ENCODE measurements at places on chromosomes 16 and 17.
A peak's percentile ranks its signal among the peaks of the same experiment; 100 is the strongest.

GRCh38 chr17:2210726-2211125, 92.9 kb downstream of the SMG6 start:
- no peak for DNase-seq

DNA sequence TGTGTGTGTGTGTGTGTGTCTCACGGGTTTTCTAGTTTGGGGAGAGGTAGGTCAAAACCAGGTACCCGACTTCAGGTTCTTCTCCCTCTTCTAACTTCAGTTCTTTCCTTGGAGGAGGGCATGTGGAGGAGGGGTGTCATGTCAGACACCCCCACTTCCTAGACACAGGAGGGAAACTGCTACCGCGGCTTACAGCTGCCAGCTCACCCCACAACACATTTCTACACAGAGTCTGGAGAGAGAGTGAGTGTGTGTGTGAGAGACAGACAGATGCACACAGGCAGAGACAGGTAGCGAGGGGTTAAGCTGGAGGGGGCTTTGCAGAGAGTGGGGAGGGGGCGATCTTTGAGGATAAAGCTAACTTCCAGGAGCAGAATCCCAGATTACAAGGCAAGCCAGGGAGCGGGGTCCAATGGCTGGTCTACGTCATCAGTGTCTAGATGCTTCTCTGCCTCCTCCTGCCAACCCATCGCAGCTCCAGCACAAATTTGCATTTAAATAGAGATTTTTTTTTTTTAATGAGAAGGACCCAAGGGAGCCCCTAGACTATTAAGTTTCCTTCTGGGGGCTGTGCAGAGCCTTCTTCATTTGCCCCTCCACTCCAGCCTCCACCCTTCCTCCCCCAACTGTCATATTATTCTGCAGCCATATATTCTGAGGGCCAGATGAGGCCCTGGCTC, 48.9 kb downstream of the MRM1 start:
- DNase-seq: no peak

DNA sequence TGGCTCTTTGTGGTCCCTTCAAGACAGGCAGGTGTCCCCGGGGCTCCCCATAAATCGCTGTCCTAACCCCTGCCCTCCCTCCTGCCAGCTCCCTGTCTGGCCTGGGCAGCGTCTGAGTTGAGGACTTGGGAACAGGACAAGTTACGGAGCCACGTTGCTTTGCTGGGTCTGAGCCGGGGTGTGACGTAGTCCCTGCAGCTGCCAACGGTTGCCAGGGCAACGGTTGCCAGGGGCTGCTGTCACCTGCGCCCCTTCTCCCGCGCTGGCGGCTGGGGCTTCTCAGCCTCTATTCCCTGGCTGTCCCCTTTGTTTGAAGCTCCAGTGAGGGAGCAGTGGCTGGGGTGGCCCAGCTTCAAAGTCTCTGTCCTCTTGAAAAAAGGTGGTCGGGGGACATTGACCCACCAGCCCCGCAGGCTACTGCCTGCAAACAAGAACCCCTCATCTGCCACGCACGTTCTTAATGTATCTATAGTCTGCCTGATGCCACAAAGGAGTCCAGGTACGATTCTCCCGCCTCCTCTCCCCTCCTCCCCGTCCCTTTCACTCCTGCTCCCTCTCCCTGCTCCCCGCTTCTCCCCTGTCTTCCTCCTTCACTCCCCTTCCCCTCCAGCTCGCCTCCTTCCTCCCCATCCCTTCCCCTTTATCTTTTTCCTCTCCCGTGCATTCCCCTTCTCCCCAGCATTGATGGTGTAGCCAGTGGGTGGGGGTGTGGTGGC, 10.9 kb downstream of the ADGRG1 start:
- peak; percentile 52 for DNase-seq

DNA sequence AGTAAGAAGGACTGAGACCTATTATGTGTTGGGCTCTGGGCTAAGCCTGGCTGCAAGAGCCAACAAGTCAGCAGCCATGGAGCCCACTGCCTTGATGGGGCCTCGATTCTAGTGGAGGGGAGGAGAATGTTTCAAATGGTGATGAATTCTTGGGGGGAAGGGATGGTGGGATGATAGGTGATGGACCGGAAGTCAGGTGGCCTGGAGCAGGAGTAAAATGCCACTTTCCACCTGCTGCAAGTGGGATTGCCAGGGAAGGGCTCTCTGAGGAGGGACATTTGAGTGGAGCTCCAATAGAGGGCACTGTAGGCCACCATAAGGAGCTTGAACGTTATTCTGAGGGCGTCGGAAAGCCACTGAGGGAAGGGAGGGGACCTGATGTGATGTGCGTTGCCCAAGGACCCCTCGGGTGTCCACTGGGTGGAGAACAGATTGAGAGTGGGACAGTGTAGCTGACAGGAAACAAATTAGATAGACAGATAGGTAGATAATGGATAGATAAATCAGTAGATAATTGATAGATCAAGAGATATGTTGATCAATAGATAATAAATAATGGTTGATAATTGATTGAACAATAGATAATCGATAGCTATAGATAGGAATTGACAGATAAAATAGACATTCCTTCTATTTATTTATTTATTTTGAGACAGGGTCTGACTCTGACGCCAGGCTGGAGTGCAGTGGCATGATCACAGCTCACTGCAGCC, 18.2 kb upstream of the NXPH3 start:
- DNase-seq: peak; percentile 26

DNA sequence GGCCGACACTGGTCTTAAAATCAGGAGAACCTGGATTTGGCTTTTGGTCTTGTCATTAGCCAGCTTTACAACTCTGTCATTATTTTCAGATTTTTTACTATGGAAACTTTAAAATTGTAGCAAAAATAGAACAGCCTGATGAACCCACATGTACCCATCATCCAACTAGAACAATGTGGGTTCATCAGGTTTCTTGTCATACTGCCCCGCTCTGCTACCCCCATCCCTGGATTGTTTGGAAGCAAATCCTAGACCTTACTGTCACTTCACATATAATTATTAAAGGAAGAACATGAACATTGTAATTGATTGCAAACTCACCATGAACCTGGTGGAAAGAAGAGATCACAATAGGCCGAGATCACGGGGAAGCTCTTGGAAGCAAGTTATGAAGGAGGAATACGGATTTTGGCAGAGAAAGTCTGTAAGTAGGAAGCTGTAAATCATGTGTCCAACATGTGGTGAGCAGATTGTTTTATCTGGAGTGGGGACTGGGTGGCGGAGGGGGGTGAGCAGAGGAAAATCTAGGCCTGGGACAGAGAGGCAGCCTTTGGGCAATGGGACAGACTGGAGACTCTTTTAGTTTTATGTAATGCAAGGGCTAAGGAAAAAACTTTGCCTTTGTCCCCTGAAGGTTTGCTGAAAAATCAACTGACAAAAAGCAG, 67.0 kb downstream of the PITPNC1 start:
- no peak for DNase-seq

DNA sequence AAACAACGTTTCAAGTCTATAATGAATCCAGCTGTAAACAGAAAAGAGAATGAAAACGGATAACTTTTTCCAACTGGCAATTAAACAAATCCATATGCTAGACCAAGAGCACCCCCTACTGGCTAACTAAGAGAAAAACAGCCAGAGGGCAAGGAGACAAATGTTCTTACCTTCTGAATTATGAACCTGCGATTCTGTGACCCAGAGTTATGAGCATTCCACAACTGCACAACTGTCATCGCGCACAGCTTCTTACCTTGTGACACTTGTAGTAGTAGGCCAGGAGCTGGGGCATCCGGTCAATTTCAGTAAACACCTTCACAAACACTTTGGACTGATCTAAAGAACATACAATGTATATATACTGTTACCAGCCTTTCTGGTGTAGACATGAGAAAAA, 18.6 kb downstream of the COG7 start:
- DNase-seq: peak; percentile 39

- DNase-seq: peak; percentile 68
Observed at GRCh38 chr17:32341857-32342602, at the start of gene C17orf75. Gene C17orf75, minus strand, starts transcription at chr17:32342173. Its CDS starts 34 bp downstream, at chr17:32342139.

DNA sequence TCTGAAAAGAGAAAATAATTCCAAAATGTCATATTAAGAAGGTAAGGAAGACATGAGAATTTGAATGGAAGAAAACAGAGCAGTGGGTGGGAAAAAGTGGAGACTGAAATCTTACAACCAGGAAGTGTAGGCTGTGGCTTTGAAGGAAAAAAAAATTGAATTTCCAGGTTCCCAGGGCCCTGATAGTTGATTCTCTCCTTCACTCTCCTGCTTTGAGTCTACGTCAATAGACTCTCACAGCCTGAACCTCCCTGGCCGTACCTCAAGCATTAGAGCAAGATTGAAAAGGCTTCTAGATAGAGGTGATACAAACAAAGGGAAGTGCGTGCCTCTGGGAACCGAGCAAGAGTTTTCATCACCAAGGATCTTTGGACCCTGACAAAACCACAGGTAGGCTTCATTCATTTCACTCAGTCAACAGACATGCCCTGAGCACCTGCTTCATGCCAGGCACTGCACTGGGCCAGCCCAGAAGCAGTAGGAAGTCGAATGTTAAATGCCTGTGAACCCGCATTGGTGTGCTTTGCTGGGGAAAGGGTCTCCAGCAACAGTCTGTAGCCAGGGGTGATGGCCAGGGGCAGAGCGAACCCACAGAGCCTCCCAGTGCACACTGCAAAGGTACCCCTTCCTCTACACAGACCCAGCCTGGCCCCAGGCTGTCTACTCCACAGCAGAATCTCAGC, 163.9 kb downstream of the SLC39A11 start:
- DNase-seq: no peak

DNA sequence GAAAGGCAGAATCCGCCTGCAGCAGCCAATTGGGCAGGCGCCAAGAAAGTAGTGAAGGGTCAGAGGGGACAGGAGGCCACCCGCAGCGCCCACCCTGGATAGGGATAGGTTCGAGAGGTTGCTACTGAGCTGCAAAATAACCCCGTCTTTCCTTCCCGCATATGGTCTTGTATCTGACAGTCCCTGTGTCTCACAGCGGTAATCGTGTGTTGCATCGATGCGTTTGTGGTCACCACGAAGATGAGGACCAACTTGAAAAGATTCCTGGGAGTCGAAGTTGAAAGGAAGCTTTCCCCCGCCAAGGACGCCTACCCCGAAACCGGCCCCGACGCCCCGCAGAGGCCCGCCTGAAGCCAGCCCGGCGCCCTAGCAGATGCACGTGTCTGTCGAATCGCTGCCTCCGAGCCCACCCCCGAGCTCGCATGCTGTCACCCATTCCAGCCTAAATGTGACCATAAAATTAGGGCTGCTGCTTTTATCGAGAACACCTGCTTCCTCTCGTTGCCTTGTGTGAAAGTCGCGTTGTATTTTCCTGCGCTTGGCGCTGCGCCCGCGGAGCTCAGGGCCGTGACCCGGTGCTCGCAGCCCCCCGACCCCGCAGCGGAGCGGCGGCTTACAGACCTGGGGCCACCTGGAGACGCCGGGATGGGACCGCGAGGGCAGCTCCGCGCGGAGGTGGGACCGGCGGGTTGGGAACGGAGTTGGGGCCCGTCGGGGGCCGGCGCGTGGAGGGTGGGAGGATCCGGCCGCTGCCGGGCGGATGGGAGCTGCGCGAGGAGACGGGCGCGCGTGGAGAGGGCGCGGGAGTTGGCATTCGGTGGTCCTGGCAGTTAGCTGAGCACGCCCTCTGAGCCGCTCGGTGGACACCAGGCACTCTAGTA, at the start of gene CMTM2:
Gene CMTM2 (plus strand): TSS at position 813 of the 881 bp plus-strand sequence. CDS start 145 bp downstream, outside the sequence.
- DNase-seq: no peak

- no peak for DNase-seq
Observed at GRCh38 chr17:81245024-81245664, 6.0 kb downstream of the NDUFAF8 start.

DNA sequence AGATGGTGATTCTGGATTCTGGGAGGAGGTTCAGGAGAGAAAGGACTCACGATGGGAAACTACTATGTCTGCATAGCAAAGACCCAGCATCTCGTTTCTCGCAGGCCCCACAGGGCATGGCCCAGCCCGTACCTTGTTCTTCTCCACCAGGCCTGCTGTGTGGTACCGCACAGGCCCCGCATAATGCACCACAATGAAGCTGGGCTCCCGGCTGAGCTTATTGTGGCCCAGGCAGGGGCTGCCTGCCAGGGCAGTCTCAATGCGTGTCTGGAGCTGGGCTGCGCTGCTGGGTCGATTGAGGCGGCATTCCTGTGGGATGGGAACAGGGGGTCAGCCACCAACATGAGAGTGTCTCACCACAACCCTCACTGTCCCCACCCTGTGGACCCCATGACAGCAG, 20.4 kb downstream of the ZNHIT3 start:
- no peak for DNase-seq

GRCh38 chr16:30000735-30001631, 4.9 kb downstream of the INO80E start:
- DNase-seq: no peak

DNA sequence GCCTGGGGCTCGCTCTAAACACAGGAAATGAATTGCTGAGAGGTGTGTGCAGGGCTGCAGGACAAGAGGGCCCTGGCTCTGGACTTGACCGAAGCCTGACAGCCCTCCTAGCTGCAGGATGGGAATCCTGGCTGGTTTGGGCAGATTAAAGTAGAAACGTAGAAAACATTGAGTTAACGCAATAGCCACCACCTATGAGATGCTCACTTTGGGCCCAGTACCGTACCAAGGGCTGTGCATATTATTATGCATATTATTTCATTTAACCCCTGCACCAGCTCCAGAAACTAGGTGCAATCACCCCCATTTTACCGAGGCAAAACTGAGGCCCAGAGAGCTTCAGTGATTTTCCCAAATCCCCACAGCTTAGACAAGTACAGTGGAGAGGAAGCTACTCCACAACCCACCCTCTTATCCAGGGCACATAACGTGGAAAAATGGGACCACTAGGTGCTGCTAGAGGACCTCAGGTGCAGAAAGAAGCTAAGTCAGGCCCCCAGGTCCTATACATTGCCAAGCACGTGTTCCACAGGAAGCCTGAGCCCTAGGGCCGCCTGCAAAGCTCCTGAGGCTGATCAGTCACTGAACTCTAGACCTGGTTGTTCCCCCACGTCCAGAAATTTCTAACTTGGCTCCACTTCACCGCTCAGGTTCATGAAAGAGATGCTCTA, 79.2 kb downstream of the MYH11 start:
- peak; percentile 12 for DNase-seq

DNA sequence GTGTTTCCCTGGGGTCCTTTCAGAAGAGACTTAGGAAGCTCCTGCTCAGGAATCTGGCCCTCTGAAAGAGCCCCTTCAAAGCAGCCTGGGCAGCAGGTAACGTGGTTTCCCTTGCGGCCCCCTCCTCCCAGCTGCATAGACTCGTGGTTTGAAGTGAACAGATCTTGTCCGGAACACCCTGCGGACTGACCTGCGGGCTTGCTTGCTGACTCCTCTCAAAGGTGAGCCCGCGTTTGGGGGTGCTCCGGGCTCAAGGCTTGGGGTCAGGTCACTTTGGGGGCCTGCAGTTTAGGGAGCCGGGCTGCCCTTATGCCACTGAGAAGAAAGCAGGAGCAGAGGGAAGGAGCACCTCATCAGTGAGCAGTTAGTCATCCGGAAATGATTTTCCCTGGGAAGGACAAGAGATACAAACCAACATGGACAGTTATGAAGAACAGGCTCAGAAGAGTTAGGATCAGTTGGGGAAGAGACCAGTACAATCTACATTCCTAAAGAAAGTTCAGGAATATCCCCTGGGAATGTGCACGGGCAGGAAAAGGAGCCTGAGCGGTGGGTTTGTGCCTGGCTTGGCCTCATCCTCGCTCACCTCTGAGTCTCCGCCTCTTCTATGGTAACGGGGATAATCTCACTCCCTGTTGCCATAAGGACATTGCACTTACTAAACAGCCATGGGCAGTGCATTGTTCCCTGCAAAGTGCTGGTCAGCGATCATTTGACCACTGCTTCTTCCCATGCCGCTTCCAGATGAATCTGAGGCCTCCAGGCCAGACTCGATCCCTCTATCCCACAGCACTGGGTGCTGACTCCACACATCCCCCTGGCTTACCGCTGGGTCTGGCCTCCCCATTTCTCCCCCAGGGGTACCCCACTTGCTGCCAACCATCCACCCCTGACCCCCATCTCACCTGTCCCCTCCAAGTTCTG, 10.0 kb downstream of the LDHD start:
- no peak for DNase-seq
